AG09319 (cell line): ENCODE measurements at places on chromosomes 12 and 14.

DNA sequence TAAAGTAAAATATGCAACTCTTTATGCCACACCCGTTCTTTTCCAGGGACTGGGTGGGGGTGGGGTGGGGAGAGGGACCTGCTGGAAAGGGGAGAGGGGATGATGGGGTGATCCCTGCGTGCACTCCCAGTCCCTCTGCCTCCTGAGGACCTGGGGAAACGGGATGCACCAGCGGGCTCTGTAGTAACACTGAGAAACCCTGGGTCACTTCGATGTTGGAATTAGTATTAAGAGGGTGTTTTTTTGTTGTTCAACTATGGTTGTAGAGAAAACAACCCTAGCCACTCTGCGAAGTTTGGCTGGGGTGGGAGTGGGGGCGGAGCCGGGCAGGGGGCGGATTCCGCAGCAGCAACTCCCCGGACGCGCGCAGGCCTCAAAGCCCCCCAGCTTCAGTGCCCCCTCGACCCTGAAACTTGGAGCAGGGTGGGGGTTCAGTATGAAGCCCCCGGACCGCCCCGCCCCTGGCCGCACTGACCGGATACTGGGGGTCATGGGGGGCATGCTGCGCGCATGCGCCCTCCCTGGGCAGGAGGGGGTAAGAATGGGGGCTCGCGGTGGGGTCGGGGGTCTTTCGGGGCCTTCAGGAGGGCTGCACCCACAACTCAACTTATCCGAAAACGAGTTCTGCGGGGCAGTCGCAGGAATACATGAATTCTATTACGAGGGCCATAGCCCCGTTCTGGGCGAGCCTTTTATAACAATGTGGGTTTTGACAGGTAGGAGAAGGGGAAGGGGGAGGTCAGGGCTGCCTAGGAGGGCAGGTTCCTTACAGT is 1.3 kb upstream of the ARHGEF25 start:
- DNase-seq: no peak

DNA sequence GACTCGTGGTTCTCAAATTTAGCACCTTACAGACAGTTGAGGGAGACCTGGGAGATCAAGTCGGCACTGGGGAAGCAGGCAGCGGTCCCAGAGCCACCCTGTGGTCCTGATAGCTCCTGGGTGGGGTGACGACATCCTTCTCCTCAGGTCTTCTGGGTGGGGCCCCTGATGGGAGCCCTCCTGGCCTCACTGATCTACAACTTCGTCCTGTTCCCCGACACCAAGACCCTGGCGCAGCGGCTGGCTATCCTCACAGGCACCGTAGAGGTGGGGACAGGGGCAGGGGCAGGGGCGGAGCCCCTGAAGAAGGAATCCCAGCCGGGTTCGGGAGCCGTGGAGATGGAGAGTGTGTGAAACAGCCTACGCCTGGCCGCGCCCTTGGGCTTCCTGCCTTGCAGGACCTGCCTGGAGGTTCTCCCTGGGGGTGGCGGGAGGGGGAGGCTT is 2.6 kb downstream of the AQP6 start:
- DNase-seq: no peak

DNA sequence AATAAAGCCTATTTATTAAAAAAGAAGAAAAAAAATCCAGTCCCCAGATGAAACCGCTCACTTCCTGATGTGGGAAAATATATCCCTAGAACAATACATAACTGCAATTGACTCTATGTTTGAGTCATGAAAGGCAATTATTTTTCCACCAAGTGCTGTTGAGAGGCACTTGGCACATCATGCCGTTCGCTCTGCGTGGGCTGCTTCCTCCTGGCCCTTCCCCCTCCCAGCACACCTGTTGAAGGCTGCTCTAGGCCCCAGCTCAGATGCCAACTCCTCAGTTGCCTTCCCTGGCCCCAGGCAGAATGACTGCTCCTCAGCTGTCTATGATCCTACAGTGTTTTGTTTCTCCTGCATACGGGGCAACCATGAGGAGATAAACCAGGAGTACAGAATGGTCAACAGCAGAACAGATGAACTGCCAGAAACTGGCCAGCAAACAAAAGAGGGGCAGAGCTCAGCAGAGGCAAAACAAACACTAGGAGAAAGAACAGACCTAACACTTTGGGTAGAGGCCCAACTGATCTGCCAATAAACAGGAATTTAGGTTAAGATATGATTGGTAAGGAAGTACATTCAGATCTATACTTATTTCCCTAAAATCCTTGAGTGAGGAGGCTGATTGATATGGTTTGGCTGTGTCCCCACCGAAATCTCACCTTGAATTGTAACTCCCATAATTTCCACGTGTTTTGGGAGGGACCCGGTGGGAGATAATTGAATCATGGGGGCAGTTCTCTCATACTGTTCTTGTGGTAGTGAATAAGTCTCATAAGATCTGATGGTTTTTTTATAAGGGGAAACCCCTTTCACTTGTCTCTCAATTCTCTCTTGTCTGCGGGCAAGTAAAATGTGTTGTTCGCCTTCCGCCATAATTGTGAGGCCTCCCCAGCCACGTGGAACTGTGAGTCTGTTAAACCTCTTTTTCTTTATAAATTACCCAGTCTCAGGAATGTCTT is 58.6 kb downstream of the SLC38A1 start:
- DNase-seq: no peak

DNA sequence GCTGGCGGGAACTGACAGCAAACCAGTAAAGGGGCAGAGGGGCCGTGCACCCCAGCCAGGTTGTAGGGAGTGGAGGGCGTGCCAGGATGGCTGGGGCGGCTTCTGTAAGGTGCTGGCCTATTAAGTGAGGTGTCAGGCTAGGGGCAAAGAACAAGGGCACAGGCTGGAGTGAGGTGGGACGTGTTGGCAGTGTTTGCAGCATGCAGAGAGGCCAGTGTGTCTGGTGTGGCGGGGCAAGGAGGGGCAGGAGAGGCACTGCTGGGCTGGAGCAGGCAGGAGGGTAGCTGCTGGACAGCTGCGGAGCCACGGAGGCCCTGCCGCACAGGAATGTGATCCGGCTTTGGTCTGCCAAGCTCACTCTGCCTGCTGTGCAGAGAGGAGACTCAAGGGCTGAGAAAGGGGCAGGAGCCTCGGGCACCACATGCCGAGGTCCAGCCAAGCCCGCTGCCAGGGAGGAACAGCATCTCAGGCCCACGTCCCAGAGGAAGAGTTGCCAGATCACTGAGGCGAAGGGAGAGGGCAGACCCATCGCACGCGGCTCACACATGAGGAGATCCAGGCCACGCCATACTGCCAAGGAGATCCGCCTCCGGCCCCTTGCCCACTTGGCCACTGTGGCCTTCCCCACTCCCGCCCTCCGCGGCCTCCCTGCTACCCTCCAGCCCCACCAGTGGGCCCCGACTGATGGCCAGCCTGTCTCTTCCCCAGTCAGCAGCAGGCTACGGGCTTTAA is 46.8 kb downstream of the AMN start:
- no peak for DNase-seq
